ENCODE measurements at places on chromosomes 12 and 14. TPM values are rescaled to one million over a fixed set of nuclear protein-coding genes. Genes with fewer than 3 reads are reported as not detected.

The CLEC4C gene
- total RNA-seq, result not detected

The NPFF gene
- not detected for total RNA-seq

The CTSG gene
- total RNA-seq, result not detected

The ETV6 gene
- 89.1 TPM for total RNA-seq

The OR11G2 gene
- total RNA-seq, result not detected

The PIK3C2G gene
- total RNA-seq, result 24.0 TPM

Data from Calu3 (cell line).